ENCODE measurements at places on chromosomes 2 and 18. TPM values are rescaled to one million over a fixed set of nuclear protein-coding genes. Genes with fewer than 3 reads are reported as not detected.

CFAP65 gene
- total RNA-seq, result not detected

ALK gene
- total RNA-seq, result not detected

POTEC gene
- not detected for total RNA-seq

BABAM2 gene
- total RNA-seq, result 36.2 TPM

ANKRD30B gene
- total RNA-seq, result not detected

All from upper lobe of right lung (tissue), 1 donor.